ENCODE measurements at places on chromosomes 12 and 14. TPM values are rescaled to one million over a fixed set of nuclear protein-coding genes. Genes with fewer than 3 reads are reported as not detected.

TEP1 gene
- 38.7 TPM for total RNA-seq

IL26 gene
- total RNA-seq: not detected

GUCY2C gene
- total RNA-seq: 0.10 TPM

TUNAR gene
- total RNA-seq: not detected

BLOC1S1 gene
- 118 TPM for total RNA-seq

SIX6 gene
- not detected for total RNA-seq

TAS2R9 gene
- total RNA-seq: not detected

SLC25A29 gene
- total RNA-seq: 23.6 TPM

ALG10B gene
- total RNA-seq: 7.5 TPM

KLHDC2 gene
- total RNA-seq: 42.7 TPM

CCDC177 gene
- total RNA-seq: not detected

KCNA1 gene
- total RNA-seq: not detected

ZDHHC22 gene
- not detected for total RNA-seq

TMEM52B gene
- total RNA-seq: not detected

CCND2 gene
- 101 TPM for total RNA-seq

GLIPR1L2 gene
- total RNA-seq: 0.65 TPM

SLC17A8 gene
- not detected for total RNA-seq

CYP46A1 gene
- 1.3 TPM for total RNA-seq

SYNDIG1L gene
- 0.23 TPM for total RNA-seq

KNTC1 gene
- 10.9 TPM for total RNA-seq

TCL1B gene
- total RNA-seq: not detected

TAS2R42 gene
- not detected for total RNA-seq

DDX24 gene
- total RNA-seq: 166 TPM

CISTR gene
- total RNA-seq: not detected

FAIM2 gene
- 1.8 TPM for total RNA-seq

NRL gene
- 1.4 TPM for total RNA-seq

INHBC gene
- total RNA-seq: not detected

PRH2 gene
- total RNA-seq: not detected

RNASE7 gene
- total RNA-seq: not detected

DAO gene
- 0.28 TPM for total RNA-seq

ZC3H10 gene
- total RNA-seq: 7.9 TPM

FAM90A1 gene
- total RNA-seq: 0.19 TPM

MYH7 gene
- not detected for total RNA-seq

DLK1 gene
- not detected for total RNA-seq

PRKD1 gene
- 38.7 TPM for total RNA-seq

ART4 gene
- 11.3 TPM for total RNA-seq

DDN gene
- total RNA-seq: not detected

KRT2 gene
- not detected for total RNA-seq

AQP5 gene
- total RNA-seq: not detected
